ENCODE measurements at places on chromosomes 6 and 20. TPM values are rescaled to one million over a fixed set of nuclear protein-coding genes. Genes with fewer than 3 reads are reported as not detected.

DNA sequence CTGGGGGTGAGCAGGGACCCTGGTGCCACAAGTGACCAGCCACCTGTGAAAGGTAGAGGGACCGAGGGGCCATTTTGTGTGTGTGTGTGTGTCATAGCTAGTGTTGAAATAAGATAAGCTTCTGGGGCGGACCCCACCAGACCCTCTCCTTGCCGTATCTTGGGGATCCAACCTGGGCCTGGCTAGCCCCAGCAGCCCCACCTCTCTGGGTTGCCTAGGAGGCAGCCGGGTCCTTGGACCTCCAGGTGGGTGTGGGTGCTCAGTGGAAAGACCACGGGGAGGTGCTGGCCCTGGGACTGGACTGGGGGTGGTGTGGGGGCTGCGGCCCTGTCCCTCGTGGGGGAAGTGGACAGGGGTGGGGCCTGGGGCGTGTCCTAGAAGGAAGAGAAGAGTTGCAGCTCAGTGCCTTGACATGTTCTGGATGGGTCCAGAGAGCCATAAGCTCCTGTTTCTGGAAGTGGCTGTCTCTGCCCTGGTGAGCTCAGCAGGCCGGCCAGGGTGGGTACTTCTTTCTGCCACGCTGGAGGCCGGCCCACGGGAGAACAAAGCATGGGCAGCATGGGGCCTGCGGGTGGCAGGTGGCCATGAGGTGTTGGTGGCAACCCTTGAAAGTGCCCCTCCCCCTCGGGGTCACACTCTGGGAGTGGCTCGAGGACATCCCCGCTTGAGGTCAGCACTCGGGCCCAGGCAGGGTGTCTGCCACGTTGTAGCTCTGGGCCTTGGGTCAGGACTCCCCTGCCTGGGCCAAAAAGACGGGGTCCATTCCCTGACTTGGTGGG is 8.4 kb downstream of the RBBP8NL start:
- ATAC-seq: no peak

GRCh38 chr20:57225830-57226229 is 40.6 kb downstream of the BMP7 start:
- no peak for ATAC-seq

GRCh38 chr6:17987447-17987696 is at the start of gene KIF13A:
KIF13A (minus strand) TSS chr6:17987635; CDS start chr6:17987463, 172 bp downstream.
- no peak for ATAC-seq

GRCh38 chr20:11112832-11113231 is 439.0 kb upstream of the JAG1 start:
- no peak for ATAC-seq

GRCh38 chr6:34295721-34296120 is 46.9 kb upstream of the SMIM29 start:
- ATAC-seq: no peak

HINT3 gene
- total RNA-seq: 11.3 TPM
